ENCODE measurements at places on chromosomes 3 and 15. TPM values are rescaled to one million over a fixed set of nuclear protein-coding genes. Genes with fewer than 3 reads are reported as not detected.

DNA sequence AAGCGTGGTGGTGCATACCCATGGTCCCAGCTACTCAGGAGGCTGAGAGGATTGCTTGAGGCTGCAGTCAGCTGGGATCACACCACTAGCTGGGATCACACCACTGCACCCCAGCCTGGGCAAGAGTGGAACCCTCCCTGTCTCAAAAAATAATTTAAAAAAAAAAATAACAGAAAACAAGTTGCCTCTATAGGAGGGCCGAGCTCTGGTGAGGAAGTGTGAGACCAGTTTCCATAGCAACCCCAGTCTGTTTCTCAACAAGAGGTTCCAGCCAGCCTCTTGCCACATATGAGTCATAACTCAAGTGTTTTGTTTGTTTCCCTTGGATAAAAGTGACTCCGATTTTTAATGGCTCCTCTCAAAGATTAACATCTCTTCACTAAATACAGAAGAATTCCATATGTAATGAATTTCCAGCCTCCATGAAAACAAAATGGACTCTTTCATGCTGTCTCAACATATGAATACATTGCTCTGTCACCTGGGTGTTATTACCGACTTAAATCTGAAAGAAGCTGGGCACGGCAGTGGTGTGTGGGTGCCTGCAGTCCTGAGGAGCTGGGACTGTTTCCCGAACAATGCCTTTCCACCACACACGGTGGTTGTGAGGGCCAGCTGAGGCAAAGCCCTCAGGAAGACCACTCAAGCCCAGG is 19.7 kb downstream of the TMEM43 start:
- peak; percentile 89 for DNase-seq

SLC24A5 gene
- not detected for total RNA-seq

GRCh38 chr3:29236146-29236840 is 44.6 kb upstream of the RBMS3 start:
- DNase-seq = no peak

DNA sequence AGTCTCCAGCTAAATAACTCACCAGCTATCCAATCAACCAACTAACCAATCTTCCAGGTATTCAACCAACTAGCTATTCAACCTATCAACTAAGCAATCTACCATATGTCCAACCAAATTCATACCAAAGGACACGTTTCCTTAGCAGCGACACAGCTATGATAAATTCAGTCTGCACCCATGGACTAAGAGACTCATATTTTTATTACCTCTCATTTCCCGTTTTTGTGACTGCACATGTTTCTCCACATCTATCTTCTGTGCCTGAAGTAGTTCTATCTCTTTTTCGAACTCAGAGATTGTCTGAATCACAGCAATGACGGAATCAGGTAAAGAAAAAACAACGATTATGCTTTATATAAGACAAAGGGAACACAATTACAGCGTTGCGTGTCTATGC is 34.0 kb upstream of the GNB5 start:
- DNase-seq = no peak

DNA sequence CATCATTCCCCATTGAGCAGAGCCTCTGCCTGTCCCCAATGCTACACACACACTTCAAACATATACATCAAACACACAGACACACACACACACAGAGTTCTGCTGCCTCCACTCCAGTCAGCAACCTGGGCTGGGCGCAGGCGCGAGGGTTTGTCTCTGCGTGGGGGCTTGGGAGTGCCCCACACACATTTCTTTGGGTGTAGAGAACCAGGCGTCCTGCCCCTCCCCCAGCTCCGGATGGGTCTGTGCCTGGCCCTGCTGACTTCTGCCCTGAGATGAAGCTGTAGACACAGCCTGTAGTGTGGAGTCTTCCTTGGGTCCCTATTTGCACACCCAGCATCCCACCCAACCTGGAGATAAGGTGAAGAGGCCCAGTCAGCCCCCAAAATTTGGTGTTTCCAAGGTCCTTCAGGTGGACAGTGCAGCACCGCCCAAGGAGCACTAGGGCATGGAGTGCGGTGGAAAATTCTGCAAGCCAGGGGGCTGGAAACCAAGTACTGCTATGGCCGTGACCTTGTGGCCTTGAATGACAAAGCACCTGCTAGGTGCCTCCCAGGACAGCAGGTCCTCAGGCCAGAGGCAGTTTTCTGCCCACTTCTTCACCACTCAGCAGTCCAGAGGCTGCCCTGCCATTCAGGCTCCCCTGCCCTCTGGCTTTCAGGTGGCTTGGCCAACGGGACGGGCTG is 26.8 kb downstream of the FBXW12 start:
- peak; percentile 63 for DNase-seq

GRCh38 chr3:187255314-187255713 is 36.2 kb downstream of the MASP1 start:
- DNase-seq = no peak

- DNase-seq = no peak
Observed at GRCh38 chr3:136093771-136094170, 102.4 kb downstream of the MSL2 start.

- DNase-seq = peak; percentile 88
Observed at GRCh38 chr3:185630182-185630622, 44.1 kb downstream of the SENP2 start.

GRCh38 chr3:87900061-87900460 is 158.7 kb downstream of the CGGBP1 start:
- no peak for DNase-seq

ABI3BP gene
- 243 TPM for total RNA-seq

- DNase-seq = no peak
Observed at GRCh38 chr3:124138148-124138547, 146.2 kb upstream of the ROPN1 start.

DNA sequence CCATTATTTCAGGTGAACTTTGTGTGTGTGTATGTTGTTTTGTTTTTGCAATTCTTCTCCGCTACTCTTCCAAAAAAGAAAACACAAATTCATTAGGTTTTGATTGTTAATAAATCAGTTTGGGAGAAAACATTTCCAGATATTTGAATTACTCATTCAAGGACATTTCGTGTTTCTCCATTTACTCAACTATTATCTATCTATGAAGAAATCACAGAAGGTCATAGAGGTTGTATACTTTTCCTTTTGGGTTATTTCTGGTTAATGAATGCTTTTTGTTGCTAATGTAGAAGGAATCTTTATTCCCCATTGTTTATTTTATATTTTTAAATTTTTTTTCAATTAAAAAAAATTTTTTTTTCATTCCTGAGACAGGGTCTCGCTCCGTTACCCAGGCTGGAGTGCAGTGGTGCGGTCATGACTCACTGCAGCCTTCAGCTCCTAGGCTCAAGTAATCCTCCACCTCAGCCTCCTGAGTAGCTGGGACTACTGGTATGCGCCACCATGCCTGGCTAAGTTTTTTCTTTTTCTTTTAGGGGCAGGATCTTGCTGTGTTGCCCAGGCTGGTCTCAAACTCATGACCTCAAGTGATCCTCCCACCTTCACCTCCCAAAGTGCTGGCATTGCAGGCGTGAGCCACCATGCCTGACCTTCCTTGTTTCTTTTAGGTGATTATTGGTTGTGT is 28.4 kb downstream of the IGF1R start:
- DNase-seq = no peak

DNA sequence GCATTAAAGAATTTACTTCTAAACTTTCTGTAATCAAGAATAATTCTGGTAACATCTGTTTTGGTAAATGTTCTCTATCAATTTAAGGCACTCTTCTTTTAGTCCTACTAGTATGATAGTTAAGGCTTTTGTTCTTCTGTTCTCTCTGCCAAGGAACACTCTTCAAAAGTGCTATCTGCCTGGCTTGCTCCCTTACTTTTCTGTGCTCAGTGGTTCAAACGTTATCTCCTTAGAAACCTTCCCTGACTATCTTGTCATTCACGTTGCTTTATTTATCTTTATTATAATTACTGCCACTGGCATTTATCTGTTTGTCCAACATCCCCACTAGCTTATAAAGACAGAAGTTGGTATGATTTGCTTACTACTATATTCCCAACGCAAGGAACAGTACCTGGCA is 59.2 kb downstream of the RFX7 start:
- DNase-seq = no peak

DNA sequence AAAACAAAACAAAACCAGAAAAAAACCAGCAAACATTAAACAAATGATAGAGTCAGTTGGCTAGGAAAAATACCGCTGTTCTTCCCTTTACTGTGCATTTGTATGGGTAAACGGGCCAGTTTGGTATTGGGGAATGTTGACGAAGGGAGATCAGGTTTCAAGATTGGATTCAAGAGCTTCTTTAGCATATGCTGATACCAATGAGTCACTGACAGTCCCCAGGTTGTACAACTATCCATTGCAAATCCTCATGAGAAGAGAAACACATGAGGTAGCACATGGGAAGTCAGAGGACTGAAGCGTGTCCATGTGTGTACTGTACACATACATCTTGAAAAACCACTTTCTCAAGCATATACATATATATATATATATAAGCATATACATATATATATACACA is 25.6 kb downstream of the TIGIT start:
- no peak for DNase-seq

DNA sequence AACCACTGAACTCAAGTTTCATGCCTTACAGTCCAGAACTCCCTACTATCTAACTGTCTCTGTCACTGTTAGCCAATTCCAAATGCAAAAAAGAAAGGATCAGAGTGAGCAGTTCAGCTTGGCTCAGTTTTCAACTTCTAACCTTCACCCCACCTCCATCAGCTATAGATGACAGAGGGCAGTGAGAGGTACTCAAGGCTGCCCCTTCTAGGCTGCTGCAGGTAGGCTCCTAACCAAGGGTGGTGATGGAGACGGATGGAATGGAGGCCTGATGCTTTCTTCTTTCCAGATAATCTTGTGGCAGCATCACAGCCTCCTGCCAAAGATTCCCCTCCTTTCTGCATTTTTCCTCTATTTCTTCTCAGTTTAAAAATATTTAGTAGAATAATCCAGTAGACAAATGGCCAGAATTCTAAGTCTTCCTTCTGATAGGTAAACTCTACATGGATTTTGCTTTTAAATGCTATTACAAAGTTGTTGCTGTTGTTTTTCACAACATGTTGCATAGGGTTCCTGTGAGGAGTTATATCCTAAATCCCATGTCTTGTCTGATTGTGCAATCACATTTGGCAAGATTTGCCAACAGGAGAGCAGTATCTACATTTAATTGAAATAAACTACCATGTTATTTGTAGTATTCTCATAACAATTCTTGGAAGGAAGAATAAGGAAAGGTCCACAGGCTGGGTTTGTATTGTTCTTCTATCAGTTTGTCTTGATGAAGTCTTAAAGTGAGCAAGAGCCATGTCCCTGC is 301.6 kb upstream of the TRIM42 start:
- DNase-seq = no peak

LRRIQ4 gene
- total RNA-seq = not detected

- DNase-seq = no peak
Observed at GRCh38 chr15:85598718-85599398, 195.9 kb downstream of the KLHL25 start.

PLA2G4E gene
- total RNA-seq = not detected

GRCh38 chr3:40557575-40558161 is 32.9 kb downstream of the ZNF621 start:
- no peak for DNase-seq

DNA sequence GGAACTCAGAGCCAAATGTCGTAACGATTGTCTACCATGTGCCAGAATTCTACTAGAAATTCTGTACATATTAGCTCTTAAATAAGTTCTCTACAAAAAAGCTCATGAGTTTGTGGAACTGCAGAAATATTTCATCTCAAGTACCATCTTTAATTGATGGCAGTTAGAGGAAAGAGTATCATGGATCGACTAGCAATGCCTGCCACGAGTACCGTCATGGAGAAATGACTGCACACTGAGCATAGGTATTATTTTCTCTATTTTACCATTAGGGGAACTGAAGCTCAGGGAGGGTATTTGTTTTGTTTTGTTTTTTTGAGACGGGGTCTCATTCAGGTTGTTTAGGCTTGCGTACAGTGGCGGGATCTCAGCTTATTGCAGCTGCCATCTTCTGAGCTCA is 2.8 kb downstream of the RPUSD3 start:
- no peak for DNase-seq

WNT7A gene
- total RNA-seq = not detected

DNA sequence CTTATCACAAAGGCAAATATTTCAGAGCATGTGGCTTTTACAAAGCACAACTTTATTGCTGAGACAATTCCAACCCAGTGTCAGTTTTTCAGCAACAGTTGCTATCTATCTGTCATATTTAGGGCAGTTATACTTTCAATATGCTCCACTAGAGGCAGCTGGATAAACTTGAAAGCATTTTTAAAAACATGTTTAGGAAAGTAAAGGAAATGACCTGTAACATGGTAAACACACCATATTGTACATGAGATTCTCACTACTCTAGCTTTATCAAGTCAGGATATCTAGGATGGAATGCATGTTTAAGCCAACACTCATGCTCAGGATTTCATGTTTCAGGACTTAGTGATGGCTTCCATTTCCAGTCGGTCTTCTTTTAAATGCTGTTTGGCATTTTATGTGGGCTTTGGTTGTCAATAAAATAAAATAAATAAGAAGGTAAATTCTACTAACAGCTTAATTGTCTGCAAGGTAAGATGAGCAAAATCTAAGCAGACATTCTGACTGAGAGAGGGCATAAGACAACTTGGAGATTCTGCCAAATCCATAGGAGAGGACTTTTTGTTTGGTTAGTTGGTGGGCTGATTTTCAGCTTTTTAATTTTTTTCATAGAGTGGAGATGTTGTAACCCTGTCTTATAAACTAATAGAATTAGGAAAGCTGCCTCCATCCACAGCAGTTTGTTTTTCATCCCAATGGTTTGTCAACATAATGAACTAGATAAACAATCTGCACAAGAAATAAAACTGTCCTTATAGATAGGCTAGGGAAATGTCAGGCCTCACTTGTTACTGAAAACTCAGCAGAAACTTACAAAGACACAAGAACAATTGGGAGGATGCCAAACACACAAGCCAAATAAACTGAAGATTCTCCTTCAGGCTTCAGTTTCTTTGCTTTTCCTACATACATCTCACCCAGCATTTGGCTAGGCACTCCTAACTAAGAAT is 63.4 kb upstream of the CPB1 start:
- no peak for DNase-seq

STIMATE gene
- 24.1 TPM for total RNA-seq

DNA sequence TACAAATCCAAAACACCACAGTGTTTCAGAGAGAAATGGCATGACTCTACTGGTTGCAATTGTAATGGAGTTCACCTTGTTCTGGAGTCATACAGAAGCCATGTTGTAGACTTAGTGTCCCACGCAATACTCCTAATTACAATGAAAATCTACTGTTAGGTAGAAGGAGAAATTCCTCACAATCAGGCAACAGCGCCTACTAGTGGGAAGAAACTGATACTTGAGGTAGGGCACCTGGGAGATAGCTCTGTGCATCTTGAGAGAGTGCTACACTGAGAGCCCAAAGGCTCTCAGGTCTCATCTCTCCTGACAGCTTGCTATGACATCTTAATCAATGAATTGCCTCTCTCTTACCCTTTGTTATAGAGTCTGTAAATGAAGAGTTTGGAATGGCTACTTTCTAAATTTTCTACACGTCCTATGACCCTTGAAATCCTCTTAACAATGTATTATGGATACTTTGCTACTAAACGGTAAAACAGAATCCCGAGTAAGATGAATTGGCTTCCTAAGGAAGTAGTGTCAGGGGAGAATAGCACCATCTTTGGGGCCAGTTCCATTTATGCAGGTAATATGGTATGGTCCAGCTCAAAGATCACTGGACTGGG is 422.7 kb upstream of the TPRG1 start:
- no peak for DNase-seq

Data from posterior vena cava (tissue), 2 donors.